ENCODE measurements at places on chromosomes 16 and 17.

DNA sequence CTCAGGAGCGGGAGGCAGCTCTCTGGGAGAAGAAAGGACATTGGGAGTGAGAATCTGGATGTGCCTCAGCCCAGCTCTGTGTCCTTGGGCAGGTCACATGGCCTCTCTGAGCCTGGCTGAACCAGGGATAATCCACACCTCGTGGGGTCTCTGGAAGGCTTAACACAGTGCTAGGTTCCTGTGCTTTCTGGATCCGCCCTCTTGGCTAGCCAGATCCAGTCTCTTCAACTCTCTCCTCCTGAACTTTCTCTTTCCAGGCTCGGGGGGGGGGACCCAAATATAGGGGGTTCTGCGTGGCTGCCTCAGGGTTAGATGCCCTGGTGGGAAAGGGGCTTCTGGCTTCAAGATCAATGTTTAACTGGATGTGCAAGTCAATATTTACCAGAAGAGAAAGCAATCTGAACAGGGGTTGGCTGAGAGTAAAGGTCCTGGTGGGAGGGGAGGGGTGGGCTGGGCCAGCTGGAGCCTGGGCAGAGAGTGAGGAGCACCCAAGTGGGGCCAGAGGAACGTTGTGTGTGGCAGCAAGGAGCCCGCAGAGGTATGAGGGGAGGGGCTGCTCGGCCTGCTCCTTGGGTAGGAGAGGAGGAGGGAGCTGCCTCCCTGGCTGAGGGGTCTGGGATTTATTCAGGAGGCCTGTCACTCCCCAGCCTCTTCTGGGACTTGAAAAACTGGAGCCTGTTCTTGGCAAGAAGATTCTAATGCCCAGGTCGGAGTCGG, at the start of gene SERPINF2:
TSS of gene SERPINF2 (plus strand) at position 501 of the 717 bp plus-strand sequence. CDS start 2,125 bp downstream, outside the sequence.
- DNase-seq: no peak

- no peak for DNase-seq
Measured at GRCh38 chr17:74097450-74098135, 105.9 kb upstream of the RPL38 start.

DNA sequence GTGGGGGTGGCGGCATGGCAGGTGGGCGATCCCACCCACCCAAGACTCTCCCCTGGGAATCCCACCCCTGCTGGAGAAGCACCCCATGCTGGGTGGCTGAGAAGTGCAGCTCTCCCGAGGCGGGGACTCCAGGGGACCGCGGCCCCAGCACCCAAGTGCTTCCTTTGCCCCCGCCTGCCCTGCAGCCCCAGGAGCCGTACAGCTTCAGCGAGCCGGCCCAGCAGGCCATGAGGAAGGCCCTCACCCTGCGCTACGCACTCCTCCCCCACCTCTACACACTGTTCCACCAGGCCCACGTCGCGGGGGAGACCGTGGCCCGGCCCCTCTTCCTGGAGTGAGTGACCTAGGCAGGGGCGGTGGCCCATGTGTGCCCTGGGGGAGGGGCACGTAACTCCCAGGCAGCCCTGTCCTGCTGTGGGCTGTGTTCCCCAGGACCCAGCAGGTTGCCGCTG, 11.7 kb downstream of the GAA start:
- no peak for DNase-seq

GRCh38 chr16:89423681-89424260, 66.6 kb downstream of the ANKRD11 start:
- DNase-seq: no peak

DNA sequence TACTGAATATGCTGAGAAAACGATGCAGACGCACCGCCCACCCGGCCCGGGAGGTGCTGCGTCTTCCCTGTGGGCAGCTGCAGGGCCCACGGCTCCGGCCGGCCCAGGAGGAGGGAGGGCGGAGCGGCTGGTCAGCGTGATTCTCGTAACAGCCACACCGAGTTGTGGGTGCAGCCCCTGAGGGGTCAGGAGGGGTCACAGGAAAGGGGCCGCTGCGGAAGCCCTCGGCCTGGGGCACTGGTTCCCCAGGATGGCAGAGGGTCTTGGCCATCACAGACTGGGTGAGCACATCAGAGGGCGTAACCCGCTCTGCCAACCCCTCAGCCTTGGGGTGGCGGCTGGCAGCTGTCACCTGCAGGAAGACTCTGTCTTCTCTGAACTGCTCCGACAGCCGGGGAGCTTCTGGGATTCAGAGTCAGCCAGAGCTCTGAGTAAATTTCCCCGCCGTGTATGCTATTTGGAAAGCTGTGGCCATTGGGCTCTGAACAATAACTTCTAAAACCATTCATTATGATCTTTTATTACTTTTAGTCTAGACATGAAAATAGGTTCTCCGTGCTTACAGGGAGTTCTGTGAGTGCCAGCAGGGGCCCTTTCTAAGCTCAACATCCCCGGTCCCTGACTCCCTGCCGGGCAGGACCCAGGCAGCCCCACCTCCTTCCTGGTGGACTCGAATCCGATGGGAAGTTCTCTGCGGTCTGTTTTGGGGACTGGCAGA, 87.4 kb upstream of the CHMP6 start:
- no peak for DNase-seq

DNA sequence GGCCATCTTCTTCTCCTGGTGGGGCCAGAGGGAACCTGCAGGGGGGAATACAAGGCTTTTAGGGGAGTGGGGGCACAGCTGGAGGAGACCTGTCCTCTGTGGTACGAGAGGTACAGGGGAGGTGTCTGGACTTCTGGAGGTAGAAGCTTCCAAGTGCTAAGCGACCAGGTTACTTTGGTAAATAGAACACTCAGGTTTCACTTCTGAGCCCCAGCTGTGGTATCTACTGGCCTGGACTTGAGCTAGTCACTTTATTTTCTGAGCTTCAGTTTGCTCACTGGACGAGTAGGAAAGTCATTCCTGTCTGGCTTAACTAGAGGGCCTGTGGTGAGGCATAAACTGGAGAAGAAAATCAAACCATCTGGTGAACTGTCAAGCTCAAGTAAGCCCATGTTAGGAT, at the start of gene HEATR9:
TSS of gene HEATR9 (minus strand) at position 155 of the 400 bp plus-strand sequence. CDS start at position 6, 149 bp downstream.
- DNase-seq: no peak

DNA sequence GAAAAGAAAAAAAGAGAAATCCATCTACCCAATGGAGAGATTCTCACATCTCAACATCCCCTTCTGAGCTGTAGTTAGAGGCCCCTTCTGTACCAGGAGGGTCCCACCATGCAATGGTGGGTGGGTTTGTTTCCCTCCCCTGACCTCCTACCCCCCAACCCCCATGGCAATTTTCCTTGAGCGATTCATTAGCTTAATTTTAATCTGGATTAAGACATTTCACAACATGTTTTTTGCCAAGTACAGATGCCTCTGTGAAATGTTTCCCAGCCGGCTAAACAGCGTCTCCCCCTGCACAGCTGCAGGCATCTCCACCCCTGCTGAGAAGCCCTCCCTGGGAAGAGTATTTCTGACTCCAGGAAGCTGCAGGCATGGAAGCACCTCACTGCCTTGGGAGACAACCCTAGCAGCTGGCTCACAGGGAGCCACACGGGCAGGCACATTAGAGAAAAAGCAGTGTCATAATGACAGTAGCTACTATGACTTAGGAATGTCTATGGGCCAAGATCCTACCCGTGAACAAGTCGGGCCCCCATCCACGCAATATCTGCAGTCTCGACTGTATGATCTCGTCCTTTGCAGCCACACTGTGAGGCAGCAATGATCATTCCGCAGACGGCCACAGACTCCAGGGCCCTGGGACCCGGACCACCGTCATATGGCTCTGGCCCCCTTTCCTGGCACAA, 117.3 kb downstream of the ADCY9 start:
- DNase-seq: no peak

GRCh38 chr17:6558932-6559752, 2.8 kb upstream of the PITPNM3 start:
- DNase-seq: no peak

GRCh38 chr16:86577314-86577971, 906 bp upstream of the FOXL1 start:
- DNase-seq: no peak

- peak; percentile 54 for DNase-seq
Measured at GRCh38 chr16:27315333-27316037, 1.7 kb downstream of the IL4R start.

- DNase-seq: no peak
Measured at GRCh38 chr16:8293413-8293812, 296.9 kb downstream of the TMEM114 start.

- no peak for DNase-seq
Measured at GRCh38 chr16:72517154-72517553, 345.2 kb upstream of the PMFBP1 start.

DNA sequence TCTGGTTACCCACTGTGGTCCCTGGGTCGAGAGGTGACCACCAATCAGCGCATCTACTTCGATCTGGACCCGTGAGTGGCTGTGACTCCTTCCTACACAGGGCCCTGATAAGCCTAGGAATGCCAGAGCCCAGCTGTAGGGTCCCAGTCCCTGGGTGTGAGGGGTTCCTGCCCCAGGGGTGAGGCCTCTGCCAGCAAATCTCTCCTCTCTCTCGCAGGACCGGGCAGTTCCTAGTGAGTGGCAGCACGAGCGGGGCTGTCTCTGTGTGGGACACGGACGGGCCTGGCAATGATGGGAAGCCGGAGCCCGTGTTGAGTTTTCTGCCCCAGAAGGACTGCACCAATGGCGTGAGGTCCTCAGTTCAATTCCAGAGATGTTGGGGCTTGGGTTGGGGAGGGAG, 2.2 kb upstream of the EFNB3 start:
- DNase-seq: no peak

GRCh38 chr17:29069526-29070041, 26.6 kb downstream of the PIPOX start:
- peak; percentile 21 for DNase-seq

- DNase-seq: peak; percentile 54
Measured at GRCh38 chr16:89922477-89922883, 662 bp upstream of the TUBB3 start.

- no peak for DNase-seq
Measured at GRCh38 chr17:7204336-7204735, 15.3 kb downstream of the DLG4 start.

- peak; percentile 76 for DNase-seq
Measured at GRCh38 chr16:1543085-1543896, 9.8 kb downstream of the TMEM204 start.

DNA sequence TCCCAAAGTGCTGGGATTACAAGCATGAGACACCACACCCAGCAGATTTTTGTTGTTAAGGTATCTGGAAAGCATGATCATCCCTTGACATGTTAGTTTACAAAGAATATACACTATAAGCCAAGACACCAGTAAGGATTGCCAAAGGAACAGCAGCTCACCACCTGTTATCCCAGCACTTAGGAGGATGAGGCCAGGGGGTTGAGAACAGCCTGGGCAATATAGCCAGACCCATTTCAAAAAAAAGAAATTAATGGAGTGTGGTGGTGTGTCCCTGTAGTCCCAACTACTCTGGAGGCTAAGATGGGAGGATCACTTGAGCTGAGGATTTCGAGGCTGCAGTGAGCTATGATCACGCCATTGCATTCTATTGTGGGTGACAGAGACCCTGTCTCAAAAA, 5.1 kb downstream of the ANKRD40CL start:
- DNase-seq: no peak

- DNase-seq: no peak
Measured at GRCh38 chr16:55575496-55575895, 9.0 kb downstream of the CAPNS2 start.

DNA sequence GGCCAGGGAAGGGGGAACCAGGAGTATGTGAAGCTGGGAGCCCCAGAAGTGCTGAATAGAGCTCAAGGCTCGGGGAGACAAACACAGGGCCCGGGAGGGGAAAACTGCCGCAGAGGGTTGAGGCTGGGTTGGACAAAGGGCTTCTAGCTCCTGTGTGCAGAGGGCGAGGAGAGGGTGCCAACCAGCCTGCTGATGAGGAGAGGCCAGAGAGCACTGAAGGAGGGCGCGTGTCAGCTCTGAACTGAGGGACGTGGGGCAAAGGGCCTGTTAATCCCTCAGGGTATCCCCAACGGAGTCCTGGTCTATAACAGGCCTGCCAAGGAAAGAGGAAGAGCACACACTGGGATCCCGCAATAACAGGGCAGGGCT, 151.3 kb downstream of the C16orf78 start:
- DNase-seq: no peak

GRCh38 chr16:70444249-70445063, 5.6 kb upstream of the ST3GAL2 start:
- peak; percentile 37 for DNase-seq

GRCh38 chr16:78892951-78893733, 707.4 kb downstream of the MAF start:
- DNase-seq: peak; percentile 21

GRCh38 chr16:88540346-88540977, 29.7 kb upstream of the ZC3H18 start:
- DNase-seq: no peak

DNA sequence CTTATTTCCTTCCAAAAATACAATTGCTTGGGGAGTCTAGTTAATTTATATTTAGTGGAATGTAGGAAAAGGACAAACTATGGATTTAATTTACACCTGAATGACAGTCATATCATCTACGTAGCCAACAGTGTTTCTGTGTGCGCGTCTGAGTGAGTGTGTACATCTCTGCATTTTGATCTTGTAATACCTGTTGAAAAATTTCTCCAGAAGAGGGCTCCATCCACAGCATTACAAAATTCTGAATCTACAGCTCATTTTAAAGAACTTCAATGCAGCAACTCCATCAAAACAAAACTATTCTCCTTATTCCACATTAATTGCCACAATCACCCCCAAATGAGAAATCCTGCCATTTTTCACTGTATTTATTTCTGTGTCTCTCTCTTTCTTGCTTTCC, 3.9 kb downstream of the CDH13 start:
- DNase-seq: no peak

GRCh38 chr17:81039854-81040758, 5.2 kb downstream of the BAIAP2 start:
- DNase-seq: no peak

- no peak for DNase-seq
Measured at GRCh38 chr17:76685846-76686245, 24.9 kb downstream of the MXRA7 start.

DNA sequence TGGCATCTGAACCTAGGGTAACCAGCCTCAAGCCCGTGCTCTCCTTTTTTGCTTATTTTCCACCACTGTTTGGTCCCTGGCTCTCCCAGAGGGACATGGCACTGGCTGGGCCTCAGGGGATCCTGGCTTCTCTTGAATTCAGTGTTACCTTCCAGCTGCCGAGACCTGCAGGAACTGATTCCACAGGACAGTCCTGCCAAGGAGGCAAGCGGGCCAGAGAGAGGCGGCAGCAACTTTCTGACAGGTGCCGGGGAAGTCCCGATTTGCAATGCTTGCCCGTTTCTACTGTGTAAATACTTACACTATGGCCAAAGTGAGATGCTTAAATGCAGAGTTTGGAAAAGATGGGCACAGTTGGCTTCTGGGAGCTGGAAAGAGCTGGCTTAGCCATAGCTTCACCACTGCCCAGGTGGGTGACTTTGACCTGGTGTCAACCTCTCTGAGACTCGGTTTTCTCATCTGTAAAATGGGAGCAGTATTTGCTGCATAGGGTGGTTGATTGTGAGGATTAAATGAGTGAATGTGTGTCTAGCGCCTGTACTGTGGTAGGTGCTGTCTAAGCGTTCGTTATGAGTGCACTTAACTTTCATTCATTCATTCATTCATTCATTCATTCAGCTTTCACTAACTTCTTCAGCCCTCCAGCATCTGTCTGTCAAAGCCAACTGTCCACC, 124.9 kb downstream of the CMIP start:
- no peak for DNase-seq
